ENCODE measurements at places on chromosomes 5 and 9.
A peak's percentile ranks its signal among the peaks of the same experiment; 100 is the strongest.

DNA sequence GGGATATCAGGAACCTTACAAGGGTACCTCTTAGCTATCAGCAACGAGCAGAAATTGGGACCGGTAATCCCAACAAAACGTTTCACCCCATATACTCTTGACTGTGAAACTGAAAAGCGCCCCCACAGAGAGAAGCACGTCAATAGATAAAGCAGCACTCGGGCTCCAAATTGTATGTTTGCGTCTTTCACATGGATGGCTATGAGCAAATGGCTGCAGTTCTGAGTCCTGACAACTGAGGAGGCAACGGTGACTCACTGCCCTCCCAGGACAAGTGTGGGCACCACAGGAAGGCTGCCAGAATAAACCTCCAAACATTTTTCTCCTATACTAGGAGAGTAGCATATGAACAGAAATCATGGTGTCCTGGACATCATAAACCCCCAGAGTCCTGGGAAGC, 36.6 kb downstream of the SEMA4D start:
- no peak for DNase-seq

DNA sequence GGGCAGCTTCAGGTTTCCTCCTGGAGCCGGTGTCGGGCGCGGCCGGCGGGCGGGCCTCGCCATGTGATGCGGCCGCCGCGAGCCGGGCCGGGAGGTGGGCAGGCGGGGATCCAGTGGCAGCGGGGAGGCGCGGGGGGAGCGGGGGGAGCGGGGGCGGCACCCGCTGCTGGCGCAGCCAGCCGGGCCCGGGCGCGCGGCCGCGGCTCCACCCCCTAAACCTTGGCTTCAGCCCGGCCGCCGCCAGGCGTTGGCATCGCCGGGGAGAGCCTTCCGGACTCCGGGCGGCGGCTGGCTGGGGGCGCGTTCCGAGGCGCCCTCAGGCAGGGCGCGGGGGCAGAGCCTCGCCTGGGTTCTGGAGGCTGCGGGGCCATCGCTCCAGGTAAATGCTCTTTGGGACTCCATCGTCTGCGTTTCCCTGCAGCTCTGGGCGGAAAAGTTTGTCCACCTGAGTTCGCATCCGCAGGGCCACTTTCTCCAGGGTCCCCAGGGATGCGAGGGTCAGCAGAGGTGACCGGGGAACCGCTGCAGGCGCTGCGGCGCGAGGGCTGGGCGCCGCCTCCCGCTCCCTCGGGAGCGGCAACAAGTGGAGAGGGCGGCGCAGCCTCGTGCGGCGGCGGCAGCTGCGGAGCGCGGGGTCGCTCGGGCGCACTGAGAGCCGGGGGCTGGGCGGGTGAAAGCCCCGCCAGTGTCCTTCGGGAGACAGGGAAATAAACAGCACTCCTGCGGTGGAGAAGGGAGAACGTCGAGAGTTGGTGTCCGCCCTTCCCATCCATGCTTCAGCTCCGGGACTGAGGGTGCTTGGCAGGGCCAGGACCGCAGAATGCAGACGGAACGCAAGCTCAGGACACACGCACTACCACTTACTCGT, at the start of gene ARHGEF28:
Gene ARHGEF28 (plus strand): TSS at position 253 of the 868 bp plus-strand sequence. CDS start 58,656 bp downstream, outside the sequence.
- DNase-seq, result peak; percentile 87

DNA sequence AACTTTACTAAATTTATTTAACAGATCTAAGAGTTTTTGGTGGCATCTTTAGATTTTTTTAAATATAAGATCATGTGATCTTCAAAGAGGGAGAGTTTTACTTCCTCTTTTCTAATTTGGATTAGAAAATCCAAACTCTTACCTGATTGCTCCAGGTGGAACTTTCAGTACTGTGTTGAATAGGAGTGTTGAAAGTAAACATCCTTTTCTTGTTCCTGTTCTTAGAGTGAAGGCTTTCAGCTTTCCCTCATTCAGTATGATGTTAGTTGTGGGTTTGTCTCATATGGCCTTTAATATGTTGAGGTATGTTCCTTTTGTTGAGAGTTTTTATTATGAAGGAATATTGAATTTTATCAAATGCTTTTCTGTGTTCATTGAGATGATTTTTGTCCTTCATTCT, 650.0 kb upstream of the SGCD start:
- no peak for DNase-seq

DNA sequence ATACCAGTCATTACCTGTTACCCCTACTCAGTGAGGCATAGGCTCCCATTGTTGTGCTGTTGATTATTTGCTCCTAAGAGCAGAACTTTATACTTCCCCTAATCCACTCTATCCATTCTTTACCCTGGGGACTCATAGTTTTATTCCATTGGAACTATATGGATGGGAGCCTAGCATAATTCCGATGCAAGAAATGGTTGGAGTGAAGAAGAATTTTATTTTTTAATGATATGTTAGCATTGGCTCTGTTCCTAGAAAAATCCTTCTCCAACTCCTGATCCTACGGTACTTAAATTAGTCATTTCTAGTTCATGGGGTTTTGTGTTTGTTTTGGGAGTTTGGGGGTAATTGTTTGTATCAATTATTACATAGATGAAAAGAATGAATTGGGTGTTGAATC, 191.5 kb downstream of the GOLPH3 start:
- no peak for DNase-seq

GRCh38 chr5:9335269-9335668, 210.6 kb downstream of the SEMA5A start:
- DNase-seq, result no peak

DNA sequence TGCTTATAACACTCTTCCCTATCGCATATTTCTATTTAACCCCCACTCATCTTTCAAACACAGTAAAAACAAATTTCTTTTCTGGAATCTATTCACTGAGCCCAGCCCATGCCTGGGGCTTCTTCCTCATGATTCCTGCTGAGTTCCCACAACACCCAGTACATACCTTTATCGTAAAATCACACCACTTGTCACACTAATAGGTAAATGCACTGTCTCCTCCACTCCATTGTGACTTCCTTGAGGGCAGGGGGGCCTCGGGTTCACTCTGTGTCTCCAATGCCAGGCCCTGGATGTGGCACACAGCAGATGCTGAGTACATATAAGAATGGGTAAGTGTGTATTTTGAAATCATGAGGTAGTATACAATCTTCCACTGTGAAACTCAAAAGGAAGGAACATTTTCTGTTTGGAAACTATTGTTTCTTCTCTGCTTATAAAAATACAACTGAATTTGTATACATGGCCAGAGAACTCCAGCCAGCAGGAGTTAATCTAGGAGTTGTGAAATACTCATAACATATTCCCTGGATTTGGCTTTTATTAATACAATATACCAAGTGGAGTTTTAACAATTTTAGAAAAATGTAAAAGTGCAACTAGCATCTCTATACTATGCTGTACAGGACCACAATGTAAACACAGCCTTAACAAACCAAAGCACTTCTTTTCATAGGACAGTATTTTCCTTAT, 7.2 kb downstream of the PLK2 start:
- no peak for DNase-seq

- DNase-seq, result no peak
Observed at GRCh38 chr9:115106001-115106400, 12.0 kb downstream of the TNC start.

DNA sequence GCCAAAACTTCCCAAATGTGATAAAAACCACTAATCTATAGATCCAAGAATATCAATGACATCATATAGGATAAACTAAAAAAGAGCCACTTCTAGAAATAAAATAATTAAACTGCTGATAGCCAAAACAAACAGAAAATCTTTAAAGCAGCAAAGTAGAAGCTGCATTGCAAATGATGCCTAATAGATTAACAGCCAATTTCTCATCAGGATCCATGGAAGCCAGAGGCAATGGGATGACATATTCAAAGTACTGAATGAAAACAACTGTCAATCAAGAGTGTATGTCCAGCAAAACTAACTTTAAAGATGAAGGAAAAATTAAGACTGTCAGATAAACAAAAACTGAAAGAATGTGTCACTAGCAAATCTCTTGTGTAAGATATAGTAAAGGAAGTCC, 224.8 kb downstream of the PSAT1 start:
- no peak for DNase-seq

- no peak for DNase-seq
Observed at GRCh38 chr9:121498150-121498486, 1.5 kb downstream of the GGTA1 start.

- no peak for DNase-seq
Observed at GRCh38 chr5:146020100-146020499, 83.7 kb downstream of the SH3RF2 start.

GRCh38 chr5:33981408-33982162, 2.9 kb downstream of the SLC45A2 start:
- no peak for DNase-seq

DNA sequence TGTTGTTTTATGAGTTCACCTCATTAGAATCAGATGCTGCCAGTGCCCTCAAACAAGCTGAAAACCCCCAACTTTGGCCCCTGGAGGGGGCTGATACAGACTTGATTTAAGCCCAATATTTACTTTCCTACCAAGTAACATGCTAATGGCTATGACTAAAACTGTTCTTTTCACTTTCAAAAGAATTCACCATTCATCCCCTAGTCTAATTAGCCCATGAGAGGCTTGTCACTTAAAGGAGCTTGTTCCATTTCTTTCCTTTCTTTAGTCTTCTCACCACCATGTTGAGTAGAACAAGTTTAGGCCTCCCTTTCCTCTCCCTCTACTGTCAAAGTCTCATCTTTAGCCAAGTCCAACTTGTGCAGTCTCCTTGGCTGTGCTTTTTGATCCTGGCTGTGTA, 50.4 kb downstream of the EPB41L4B start:
- DNase-seq, result no peak
